ENCODE measurements at places on chromosomes 6 and 20.

DNA sequence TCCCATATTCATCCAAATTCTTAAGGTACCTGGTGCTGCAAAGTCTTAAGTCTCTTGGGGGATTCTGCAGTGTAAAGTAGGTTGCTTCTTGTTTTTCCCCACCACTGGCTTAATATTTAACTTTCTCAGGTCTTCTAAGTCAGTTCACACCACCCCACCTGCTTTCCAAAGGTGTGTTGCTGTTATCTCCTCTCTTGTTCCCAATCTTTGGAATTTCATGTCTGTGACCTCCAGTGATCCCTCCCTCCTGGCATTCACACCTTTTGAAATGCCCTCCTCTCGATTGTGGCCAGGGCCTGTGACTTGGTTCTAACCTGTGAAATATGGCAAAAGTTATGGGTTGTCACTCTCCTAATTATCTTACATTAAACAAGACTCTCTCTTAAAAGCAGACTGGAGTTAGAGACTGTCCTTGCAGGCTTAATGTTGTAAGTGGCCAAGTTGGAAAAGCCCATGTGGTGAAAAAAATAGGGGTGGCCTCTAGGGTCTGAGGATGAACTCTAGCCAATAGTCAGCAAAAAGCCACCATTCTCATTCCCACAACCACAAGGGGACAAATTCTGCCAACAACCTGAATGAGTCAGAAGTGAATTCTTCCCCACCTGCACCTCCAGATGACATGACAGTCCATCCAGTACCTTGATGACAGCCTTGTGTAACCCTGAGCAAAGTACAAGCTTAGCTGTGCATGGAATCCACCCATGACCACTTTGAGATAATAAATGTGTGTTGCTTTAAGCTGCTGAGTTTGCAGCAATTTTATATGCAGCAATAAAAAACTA is 45.1 kb downstream of the ADGRF1 start:
- DNase-seq: no peak

DNA sequence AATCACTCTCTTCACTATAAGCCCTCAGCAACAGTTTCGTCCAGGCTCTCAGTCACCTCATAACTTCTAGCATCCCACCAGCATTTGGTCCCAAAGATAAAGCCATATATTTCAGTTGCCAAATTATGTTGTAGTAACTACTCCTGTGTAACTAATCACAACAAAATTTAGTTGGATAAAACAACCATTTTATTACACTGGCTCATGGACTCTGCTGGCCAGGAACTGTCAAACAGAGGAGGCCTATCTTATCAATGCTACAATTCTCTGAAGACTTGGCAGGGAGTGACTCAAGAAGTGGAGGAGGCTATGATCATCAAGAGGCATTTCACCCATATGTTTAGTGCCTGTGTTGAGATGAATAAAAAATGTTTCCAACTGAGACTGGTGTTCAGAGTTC is 1082.3 kb upstream of the GJE1 start:
- DNase-seq: no peak

GRCh38 chr6:16770701-16771569 is 9.7 kb upstream of the ATXN1 start:
- DNase-seq: no peak

DNA sequence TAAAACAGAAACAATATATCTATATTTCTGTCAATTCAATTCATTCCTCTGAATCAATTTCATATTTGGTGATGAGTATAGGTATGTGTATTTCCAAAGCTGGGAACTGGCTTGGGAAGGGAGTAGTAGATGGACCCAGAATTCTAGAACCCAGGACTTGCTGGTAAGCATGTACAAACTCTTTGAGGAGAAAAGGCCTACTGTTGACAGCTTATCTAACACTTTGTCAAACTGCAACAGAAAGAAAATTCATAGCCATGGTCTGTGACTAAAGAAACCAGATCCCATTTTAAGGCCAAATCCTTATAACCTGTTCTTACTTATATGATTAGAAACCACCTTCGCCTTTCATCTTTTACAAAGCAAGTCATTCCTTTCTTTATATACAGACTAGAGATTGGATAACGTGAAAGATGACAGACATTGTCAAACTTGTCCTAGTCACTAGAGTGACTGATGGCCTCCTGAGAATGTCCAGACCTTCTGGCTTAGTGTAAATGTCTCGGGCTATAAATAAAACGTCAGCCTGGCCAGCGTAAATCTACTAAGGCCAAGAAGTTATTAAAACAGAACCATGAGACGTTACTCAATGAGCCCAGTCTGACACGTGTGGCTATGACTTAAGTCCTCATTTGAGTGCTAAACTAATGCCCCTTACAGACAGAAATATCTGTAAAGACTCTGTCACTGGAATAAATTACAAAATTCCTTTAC is 152.3 kb downstream of the ALDH8A1 start:
- no peak for DNase-seq

DNA sequence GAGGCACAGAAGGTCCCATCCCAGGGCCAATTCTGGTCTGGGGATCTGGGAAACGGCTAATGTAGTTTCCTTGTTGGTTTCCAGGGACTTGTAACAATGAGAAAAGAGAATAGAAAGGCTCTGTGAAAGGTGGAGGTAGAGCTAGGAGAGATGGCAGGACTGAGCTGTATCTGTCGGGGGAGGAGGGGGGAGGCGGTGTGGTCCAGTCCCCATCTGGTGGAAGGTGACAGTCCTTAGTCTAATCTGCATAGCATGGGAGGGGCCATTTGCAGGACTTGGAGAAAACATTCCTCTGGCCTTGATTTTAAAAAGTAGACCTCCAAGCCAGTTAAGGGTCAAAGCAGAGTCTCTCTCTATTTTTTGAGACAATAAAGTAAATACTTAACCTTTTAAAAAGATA is 137.1 kb downstream of the DNAH8 start:
- no peak for DNase-seq

DNA sequence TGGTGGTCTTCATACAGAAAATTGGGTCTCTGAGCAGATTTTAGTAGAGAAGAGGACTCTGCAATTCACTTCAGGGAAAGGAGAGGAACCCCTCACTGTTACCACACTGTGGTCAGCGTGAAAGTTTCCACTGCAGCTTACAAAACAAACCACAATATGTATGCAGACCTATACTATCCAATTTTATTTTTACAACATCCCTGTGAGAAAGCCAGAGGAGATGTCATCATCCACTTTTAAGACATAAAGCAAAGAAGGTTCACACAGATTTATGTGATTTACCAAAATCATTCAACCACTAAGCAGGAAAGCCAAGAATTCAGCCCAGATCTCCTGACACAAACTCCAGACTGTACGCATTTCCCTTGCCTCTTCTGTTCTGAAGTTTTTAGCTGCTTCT is 442.4 kb downstream of the FRK start:
- DNase-seq: no peak

GRCh38 chr6:167978607-167979006 is 18.9 kb upstream of the KIF25 start:
- no peak for DNase-seq

DNA sequence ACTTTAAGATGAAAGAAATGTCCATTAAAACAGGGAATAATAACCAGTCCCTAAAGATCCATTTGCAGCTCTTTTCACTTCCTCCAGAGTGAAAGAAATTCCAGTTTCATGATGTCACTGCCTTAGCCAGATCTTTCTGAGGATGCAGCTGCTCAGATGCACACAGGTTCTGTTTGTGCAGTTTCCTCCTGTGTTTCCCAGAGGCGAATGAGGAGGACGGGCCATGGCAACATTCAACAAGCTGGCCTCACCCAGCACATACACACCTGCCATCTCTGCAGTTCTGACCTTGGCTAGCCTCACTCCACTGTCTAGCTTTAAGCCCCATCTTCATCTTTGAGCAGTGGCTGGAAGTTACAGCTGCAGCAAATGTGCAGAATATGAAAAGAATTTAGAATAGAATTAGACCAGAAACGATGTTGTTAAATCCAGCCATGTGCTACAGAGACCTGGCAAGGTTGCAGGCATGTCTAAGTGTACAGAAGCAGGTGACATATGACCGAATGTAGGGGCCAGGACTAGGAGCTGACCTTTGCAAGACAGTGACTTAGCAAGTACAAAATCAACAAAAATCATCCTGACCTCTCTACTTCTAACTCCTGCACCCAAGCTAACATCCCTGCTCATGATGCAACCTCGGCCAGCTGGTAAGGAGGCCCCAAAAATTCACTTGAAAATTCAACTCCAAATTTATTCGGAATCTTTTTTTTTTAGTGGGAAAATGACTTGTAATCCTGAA is 35.0 kb downstream of the FAM50B start:
- DNase-seq: no peak

DNA sequence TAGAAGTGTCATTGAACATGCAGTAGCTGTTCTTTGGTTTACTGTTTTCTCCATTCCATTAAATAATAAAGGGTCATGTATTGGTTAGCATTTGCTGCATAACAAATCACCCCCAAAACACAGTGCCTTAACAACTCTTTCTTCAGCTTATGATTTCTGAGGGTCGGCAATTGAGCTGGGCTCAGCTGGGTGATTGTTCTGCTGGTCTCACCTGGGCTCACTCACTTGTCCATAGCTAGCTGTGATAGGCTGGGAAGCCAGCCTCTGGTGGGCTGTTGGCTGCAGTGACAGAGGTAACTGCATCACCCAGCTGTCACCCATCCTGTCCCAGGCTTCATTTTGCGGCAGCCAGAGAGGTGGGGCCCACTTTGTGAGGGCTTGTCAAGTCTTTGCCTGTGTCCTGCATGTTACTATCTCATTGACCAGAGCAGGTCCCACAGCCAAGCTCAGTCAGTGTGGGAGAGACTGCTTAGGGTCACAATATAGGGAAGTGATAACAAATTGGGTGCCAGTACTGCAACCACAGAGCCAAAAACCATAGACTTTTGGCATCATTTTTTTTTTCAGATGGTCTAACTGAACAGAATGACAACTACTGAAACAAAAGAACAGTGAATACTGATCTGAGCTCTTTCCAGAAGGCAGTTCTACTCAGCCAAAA is 76.9 kb downstream of the SYNDIG1 start:
- no peak for DNase-seq

DNA sequence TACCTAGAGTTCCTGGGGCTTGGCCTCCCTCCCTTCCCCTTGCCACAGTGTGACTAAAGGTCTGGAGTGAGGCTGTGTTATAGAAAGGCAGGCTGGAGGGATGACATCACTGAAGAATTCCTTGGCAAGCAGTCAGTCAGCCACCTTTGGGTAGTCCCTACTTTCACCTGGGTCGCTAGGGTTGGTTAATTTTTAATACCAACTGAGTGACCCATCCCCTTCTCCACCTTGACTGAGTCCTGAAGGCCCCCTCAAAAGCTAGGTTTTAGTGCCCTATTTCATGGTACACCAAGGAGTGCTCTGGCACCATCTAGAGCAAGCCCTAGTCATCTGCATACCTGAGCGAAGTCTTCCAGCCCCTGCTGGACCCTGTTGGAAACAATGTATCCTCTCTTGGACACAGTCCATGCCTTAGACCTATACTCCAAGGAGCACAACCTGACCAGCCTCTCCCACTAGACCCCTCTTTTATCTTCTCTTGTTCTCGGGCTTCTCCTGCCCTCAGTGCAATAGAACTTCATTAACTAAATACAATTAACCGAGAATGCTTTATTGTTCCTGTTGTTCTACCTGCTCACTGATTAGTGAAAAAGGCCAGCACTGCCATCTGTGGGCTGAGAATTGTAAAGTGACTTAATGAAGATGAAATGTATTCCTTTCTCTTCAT is 44.6 kb downstream of the RIN2 start:
- no peak for DNase-seq

- no peak for DNase-seq
Observed at GRCh38 chr6:81169166-81169565, 583.3 kb downstream of the TENT5A start.

DNA sequence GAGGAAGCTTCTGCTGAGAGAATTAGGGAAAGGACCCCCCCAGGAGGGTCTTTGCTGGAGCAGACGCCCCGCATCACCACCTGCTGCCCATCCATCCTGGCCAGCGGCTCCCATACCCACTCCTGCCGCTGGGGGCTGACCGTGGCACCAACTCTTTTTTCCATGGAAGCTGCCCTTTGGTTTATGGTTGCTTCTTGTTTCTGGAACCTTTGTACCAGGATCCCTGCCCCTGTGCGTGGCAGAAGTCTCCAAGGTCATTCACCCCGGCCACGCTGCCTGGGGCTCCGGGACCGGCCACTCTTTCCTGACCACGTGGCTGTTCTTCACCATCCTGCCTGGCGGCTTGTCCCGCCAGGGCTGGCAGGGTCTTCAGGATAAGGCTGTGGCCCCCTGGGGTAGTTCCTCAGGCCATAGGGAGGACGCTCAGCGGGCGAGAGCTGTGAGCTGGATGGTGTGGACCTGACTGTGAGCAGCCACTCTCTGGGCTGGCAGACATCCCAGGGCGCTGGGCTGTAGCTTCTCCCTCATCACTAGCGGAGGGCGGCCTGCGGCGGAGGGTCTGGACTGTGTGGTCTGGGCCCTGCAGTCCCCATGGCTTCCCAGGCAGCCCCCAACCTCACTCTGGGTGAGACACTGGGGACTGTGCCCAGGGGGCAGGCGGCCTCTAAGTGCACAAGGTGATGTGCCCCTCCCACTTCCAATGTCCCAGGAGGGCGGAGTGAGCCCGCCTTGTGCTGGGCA is 22.8 kb upstream of the RBBP8NL start:
- DNase-seq: no peak

DNA sequence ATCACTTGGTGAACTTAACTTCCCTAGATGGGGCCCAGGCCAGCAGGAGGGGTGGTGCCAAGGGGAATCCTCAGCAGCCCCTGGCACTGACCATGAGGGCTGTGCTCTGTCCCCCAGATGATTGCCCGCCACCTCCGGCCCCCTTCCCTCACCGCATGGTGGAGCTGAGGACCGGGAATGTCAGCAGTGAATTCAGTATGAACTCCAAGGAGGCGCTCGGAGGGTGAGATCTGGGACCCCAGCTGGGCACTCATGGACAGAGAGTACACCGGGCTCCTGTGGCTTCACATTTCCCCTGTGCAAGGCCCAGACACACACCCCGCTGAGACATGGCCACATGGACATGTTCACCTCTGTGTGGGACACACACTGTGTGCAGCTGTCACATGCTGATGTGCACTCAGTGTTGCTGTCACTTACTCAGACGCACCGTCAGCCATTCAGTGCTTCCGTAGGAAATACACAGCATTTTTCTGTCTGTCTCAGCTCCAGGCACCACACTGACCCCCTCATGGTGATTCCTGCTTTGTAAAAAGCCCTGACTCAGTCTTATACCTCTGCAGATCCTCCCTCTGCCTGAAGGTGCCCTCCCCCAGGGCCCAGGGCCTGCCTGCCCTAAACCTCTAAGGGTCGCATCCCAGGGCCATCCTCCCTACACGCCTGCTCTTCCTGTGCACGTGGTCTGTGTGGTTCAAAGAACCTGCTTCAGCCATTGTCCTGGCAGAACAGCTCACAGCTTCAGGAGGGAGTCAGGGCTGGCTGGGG is 4.4 kb downstream of the MYLK2 start:
- no peak for DNase-seq

- no peak for DNase-seq
Observed at GRCh38 chr20:4708036-4708435, 13.7 kb upstream of the PRND start.

- no peak for DNase-seq
Observed at GRCh38 chr6:74705451-74705850, 500.4 kb downstream of the COL12A1 start.

- DNase-seq: no peak
Observed at GRCh38 chr6:89495961-89496535, 63.1 kb downstream of the ANKRD6 start.

Measured in omental fat pad (tissue), 4 donors.